ENCODE measurements at places on chromosomes 4 and X. TPM values are rescaled to one million over a fixed set of nuclear protein-coding genes. Genes with fewer than 3 reads are reported as not detected.

DNA sequence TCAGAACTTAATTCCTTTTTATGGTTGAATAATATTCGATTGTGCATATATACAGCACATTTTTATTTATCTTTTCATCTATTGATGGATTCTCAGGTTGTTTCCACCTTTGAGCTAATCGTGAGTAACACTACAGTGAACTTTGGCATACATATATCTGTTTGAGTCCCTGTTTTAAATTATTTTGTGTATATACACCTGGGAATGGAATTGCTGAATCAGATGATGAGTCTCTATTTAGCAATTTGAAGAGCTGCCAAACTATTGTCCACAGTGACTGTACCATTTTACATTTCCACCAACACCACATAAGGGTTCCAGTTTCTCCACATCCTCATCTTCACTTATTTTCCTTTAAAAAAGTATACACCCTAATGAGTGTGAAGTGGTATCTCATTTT lies 166.2 kb upstream of the FGF13 start:
- no peak for DNase-seq

- peak; percentile 97 for DNase-seq
These were observed 2.9 kb downstream of the MAML3 start for GRCh38 chr4:140150886-140151698.

DNA sequence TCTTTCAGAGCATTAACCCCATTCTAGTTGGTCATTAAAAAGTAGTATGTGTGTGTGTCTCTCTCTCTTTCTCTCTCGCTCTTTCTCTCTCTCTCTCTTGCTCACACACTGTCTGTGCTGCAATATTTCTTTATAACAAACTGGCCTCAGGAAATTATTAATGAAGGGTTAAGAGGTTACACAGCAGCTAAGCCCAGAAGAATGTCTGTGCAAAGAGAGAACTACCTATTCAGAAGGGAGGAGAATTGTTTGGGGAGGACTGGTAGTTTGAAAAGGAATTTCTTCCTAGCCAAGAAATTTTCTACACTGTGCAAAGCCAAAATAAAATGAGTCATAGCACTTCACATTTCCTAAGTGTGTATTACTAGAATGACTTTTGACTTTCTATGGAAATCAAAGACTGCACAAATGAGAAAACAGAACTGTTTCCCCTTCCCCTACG lies 22.2 kb downstream of the PDGFC start:
- no peak for DNase-seq

GRCh38 chr4:145891958-145892357 lies 46.7 kb downstream of the ZNF827 start:
- DNase-seq = no peak

- peak; percentile 4 for DNase-seq
These were observed 377.7 kb downstream of the FBXW7 start for GRCh38 chr4:152158225-152158624.

- no peak for DNase-seq
These were observed 35.3 kb upstream of the ADAMTS3 start for GRCh38 chr4:72604324-72604723.

DNA sequence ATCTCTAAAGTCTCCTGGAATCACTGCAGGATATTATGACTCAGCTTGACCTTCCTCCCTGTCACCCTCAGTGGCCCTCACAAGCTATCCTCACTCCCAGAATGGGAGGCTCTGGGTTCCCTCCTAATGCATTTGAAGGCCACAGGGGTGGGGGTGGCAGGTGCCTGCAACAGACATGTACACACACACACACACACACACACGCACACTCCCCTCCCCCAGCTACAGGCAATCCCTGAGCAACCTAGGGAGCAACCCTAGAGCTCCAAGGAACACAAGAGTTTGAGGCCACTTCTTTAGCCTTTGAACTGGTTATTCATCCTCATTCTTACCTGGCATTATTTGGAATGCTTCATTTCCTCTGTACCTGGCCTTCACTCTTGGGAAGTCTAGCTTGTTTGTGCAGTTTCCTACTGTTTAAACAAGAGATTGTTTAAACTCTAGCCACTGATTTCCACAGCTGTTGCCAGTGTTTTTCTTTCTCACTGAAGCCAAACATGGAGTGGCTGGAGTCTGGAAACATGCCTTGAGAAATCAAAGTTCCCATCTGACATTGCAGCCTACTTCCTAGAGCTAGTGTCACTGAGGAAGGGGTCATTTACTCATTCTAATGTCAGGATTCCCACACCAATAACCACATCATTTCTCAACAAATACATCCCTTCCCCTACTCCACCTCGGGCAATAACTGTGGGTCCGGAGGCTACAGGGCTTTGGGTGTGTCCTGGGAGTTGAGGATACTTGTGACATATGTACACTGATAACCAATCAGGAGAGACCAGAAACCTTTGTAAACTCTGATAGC lies 37.7 kb downstream of the MAOA start:
- no peak for DNase-seq

GRCh38 chr4:10371869-10372471 lies 85.3 kb downstream of the ZNF518B start:
- DNase-seq = no peak

DNA sequence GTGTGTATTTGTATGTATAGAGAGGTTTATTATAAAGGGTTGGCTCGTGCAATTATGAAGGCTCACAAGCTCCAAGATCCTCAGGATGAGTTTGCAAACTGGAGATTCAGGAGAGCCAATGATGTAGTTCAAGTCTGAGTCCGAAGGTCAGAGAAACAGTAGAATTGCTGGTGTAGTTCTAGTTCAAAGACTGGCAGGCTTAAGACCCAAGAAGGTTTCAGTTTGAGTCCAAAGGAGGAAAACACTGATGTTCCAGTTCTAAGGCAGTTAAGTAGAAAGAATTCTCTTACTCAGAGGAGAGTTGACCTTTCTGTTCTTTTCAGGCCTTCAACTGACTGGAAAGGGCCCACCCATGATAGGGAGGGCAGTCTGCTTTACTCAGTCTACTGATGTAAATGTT lies 89.1 kb downstream of the PTPN13 start:
- DNase-seq = no peak

- DNase-seq = no peak
These were observed 37.5 kb upstream of the IQSEC2 start for GRCh38 chrX:53318766-53319353.

DNA sequence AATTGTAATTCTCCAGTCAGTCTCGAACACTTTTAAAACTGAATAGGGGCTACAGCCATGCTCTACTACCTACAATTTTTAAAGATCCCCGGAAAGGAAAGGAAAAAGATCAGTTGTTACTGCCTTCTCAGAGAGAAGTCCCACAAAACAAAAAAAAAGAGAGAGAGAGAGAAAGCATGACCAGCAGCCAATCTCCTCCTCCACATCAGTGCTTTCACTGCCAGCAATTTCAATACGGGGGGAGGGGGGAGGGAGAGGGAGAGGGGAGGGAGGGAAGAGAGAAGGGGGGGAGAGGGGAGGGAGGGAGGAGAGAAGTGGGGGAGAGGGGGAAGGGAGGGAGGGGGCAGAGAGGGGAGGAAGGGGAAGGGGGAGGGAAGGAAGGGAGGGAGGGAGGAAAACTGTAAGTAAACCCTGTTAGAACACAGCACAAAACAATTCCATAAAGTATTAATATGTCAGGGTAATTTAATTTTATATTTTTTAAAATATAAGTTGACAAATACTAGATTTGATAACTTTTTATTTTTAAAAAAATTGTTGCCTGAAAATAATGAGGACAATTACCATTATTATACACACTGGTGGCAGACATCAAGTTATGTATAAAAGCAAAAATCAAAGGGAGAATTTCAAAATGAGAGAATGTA lies 108.0 kb downstream of the LRBA start:
- DNase-seq = no peak

GRCh38 chr4:2365913-2366210 lies 52.6 kb downstream of the ZFYVE28 start:
- no peak for DNase-seq

- no peak for DNase-seq
These were observed 116.8 kb upstream of the KIT start for GRCh38 chr4:54540931-54541330.

- DNase-seq = no peak
These were observed 95.9 kb upstream of the C1QTNF7 start for GRCh38 chr4:15331930-15332329.

GRCh38 chr4:153038623-153039311 lies 102.6 kb downstream of the FHDC1 start:
- DNase-seq = no peak

DNA sequence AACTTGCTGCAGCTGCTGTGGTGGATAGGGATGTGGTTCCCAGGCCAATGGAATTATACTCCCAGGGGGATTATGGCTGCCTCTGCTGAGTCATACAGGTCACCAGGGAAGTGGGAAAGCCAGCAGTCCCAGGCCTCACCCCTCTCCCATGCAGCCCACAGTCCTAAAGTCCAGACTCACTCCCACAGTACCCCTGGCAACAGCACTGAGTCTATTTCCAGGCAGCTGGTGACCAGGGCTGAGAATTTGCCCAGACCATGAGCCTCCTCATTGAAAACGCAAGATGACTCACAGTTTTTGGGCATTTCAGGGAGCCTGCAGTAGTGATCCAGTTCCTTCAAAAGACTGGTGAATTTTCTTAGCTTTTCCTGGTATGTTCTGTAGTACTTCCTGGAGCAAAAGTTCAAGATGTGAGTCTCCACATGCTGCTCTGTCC lies 137.6 kb downstream of the NPNT start:
- DNase-seq = no peak

The DCAF12L1 gene
- 0.55 TPM for polyA plus RNA-seq

The FOXR2 gene
- not detected for polyA plus RNA-seq

The CCSER1 gene
- 1.7 TPM for polyA plus RNA-seq

The STOX2 gene
- 18.0 TPM for polyA plus RNA-seq

The SMIM10L2A gene
- 9.6 TPM for polyA plus RNA-seq

The TCEAL2 gene
- 2.5 TPM for polyA plus RNA-seq

The GPR119 gene
- not detected for polyA plus RNA-seq
